Left hindlimb (tissue), 1 donor: ENCODE measurements at places on chromosomes 12 and 14.
A peak's percentile ranks its signal among the peaks of the same experiment; 100 is the strongest.

DNA sequence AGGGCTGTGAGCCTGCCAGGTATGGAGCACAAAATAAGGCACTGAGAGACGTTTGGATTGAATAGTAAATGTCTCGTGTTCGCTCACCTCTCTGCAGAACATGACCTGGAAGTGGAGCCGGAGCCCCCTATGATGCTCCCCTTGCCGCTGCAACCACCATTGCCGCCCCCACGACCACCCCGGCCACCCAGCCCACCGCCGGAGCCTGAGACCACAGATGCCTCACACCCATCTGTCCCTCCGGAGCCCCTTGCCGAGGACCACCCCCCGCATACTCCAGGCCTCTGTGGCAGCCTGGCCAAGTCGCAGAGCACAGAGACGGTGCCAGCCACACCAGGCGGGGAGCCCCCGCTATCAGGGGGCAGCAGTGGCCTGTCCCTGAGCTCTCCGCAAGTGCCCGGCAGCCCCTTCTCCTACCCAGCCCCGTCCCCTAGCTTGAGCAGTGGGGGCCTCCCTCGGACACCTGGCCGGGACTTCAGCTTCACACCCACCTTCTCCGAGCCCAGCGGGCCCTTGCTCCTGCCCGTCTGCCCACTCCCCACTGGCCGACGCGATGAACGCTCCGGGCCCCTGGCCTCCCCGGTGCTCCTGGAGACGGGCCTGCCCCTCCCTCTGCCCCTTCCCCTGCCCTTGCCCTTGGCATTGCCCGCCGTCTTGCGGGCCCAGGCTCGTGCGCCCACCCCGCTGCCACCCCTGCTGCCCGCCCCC, 18.7 kb downstream of the SETD1B start:
- DNase-seq, result no peak

DNA sequence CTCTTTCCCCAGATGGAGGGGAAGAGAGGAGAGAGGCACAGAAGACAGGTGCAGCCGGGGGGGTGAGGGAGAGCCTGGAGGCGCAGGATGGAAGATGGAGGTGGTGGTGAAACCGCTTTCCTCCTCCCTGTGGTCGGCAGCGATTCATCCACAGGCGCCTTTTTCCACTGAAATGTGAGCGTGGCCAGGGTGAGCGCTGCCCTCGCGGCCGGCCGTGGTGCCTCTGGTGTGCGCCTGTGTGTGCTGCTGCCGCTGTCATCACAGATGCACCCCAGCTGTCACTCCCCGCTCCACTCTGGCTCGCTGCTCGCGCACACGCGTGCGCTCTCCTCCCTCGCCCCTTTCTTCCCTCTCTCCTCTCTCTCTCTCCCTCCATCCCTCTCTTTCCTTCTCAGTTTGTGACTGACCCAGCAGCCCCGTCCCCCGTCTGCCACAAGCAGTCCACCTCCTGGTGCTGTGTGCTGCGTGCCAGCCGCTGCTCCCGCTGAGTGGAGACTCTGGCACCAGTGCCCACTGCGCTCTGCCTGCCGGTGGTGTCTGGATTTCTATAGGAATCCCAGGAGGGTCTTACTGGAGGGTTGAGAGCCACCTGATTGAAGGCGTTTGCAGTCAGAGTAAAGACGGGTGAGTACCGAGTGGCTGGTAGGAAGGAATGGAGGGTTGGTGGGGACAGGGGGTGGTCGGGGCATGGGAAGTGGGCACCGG, at the start of gene LRTM2:
LRTM2 (plus strand) TSS at position 375 of the 705 bp plus-strand sequence. CDS start 7,584 bp downstream, outside the sequence.
- no peak for DNase-seq

- DNase-seq, result no peak
Observed at GRCh38 chr14:92832137-92832700, 38.1 kb downstream of the GOLGA5 start.

- no peak for DNase-seq
Observed at GRCh38 chr14:41378526-41378925, 228.2 kb upstream of the LRFN5 start.

- no peak for DNase-seq
Observed at GRCh38 chr14:106551265-106551664, 1024.9 kb downstream of the TMEM121 start.

GRCh38 chr12:128290938-128291337, 24.0 kb downstream of the TMEM132C start:
- no peak for DNase-seq

- DNase-seq, result no peak
Observed at GRCh38 chr12:31021809-31022494, 51.7 kb upstream of the DDX11 start.

DNA sequence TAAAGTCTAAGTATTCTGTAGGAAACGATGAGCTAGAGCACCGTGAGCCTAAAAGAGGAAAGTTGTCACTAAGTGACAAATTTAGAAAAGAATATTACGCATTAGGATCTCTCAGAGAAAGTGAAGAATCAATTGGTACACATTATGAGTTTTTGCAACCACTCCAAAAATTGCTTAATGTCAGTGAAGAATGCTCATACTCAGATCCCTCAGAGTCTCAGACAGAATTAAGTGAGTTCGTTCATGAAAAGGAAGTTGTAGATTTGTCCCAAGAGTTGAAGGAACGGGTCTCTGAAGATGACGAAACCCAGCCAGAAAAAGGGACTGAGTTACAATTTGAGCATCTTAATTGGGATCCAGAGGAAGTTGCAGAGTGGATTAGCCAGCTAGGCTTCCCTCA, 1.5 kb downstream of the SAMD15 start:
- DNase-seq, result no peak

DNA sequence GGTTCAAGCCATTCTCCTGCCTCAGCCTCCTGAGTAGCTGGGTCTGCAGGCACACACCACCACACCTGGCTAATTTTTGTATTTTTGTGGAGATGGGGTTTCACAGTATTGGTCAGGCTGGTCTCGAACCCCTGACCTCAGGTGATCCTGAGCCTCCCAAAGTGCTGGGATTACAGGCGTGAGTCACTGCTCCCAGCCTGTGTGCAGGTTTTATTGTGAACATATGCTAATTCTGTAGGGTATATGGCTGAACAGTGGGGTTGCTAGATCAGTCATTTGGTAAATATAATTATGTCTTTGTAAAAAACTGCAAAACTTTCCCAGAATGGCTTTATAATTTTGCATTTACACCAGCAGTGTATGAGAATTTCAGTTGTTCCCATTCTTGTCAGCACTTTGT, 85.9 kb downstream of the RCOR1 start:
- no peak for DNase-seq

GRCh38 chr14:101731187-101732080, 30.1 kb upstream of the PPP2R5C start:
- no peak for DNase-seq

GRCh38 chr12:4107436-4107878, 166.1 kb upstream of the CCND2 start:
- no peak for DNase-seq

- peak; percentile 42 for DNase-seq
Observed at GRCh38 chr14:24965934-24966578, 83.9 kb downstream of the STXBP6 start.

DNA sequence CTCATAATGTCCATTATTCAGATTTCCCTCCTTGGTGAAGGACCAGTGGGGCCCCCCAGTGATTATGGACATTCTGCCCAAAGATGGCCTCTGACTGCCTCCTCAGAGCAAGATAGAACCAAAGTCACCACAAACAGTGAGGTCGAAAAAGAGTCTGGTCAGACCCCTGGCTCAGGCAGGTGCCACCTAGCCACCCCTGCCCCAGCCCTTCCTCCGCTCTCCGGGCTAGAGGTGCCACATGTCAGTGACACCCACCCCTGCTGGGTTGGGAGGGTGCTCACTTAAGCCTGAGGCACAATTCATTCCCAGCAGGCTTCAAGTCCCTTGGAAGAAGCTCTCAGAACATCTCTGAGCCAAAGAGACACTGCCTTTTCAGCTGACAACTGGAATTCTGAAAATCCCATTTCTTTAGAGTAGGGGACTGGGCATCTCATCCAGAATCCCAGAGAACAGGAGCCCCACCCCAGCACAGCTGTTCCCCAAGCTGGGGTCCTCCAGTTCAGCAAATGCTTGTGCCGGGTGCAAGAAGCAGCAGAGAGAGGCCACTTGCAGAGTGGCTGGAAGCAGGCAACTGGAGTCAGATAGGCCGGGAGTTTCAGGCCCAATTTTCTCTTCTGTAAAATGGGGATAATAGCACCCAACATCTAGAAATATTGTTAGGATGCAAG, 50.3 kb downstream of the ISCA2 start:
- DNase-seq, result no peak

DNA sequence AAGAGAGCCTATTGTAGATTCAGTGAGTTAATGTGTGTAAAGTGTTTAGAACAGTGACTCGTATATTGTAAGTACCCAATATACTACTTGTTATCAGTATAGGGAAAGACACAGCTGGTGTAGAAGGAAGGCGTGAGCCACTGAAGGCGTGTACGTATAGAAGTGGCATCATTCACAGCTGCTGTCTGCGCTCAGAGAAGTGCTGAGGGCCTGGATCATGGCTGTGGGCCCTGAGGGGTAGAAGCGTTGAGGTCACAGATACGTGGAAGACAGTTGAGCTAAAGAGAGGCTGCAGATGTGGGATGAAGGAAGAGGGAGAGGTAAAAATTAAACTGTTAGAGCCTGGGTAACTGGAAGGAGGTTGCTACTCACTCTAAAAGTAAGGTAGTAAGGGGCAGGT, 5.9 kb downstream of the C12orf75 start:
- no peak for DNase-seq

DNA sequence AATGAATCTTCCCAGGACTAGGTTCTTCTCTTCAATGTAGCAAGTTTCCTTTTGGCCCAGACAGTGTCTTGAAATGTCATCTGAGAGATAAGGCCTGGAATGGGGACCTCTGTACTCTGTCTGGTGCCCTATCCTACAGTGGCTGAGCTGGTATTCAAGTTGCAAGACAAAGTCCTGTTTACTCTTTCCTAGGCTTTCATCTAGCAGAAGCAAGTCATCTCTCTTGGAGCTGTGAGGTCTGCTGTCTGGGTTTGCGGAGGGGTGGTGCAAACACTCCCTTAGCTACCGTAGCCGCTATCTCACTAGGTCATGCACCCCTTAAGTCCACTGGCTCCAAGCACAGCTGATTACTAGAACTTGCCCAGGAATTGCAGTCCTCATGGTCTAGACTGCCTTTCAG, 149.7 kb upstream of the SLC16A7 start:
- no peak for DNase-seq
